ENCODE measurements at places on chromosomes 5 and 9.

DNA sequence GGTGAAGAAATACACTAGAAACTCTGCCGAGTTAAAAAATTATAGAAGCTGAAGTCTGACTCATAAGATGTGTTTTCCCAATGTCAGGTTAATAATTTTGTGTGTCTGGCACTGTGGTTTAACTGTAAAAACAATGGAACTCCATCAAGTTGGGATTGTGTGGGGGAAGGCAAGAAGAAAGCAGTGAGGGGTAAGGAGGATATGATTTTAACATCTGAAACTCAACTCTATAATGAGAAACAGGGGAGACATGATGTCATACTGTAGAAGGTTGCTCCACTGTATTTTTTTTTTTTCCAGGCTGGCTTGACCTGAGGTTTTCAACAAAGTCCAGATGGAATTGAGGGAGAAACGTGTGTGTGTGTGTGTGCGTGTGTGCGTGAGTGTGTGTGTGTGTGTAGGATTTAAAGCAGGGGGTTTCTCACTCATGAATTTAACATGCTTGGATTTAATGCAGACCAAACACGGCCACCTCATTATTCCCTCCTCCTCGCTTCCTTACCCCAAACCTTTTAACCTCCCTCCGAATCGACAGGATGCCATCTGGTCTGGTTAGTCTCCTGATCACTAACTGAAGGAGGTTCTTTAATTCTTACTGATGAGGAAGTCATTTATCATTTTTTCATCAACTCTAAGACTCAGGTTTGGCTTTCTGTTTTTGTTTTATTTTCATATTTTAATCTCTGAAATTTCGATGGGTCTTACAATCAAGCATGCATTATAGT is 140.2 kb upstream of the LPAR1 start:
- no peak for DNase-seq

DNA sequence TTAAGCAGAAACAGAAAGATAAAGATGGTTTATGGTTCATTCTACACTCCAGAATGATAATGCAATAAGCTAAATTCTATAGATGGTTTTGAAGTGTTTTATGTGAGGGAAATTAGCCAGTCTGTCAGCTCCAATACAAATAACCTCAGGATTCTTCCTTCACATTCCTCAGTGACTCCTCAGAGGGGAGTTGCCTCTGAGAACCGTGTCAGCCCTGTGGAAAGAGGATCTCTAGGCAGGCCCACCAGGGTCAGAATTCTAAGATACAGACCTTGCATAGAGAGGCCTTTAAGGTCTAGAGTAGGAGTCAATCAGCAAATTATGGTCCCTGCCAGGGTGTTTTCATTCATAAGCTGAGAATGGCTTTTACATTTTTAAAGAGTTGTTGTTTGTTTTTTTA is 26.6 kb downstream of the RUSC2 start:
- DNase-seq: no peak

GRCh38 chr5:57007344-57007743 is 55.4 kb upstream of the MIER3 start:
- no peak for DNase-seq

DNA sequence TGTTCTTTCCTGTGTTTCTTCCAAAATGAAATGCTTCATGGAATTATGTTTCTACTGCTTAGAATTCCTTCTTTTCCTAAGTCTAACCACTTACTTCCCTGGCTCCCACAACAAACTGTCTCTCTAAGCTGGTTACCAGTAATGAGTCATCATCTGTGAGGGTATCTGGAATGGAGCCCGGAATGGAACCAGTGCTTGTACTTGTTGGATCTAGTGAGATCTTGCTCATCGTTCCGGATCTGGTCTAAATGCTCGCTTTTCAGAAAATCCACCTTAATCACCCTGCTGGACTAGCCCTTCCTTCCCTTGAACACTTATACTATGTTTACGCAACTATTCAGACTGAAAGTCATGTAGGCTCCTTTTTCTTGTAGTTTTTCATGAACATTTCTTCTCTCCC is 184.8 kb downstream of the PBX3 start:
- no peak for DNase-seq

- DNase-seq: no peak
These were observed 83.7 kb downstream of the TRPM6 start for GRCh38 chr9:74804018-74804385.

DNA sequence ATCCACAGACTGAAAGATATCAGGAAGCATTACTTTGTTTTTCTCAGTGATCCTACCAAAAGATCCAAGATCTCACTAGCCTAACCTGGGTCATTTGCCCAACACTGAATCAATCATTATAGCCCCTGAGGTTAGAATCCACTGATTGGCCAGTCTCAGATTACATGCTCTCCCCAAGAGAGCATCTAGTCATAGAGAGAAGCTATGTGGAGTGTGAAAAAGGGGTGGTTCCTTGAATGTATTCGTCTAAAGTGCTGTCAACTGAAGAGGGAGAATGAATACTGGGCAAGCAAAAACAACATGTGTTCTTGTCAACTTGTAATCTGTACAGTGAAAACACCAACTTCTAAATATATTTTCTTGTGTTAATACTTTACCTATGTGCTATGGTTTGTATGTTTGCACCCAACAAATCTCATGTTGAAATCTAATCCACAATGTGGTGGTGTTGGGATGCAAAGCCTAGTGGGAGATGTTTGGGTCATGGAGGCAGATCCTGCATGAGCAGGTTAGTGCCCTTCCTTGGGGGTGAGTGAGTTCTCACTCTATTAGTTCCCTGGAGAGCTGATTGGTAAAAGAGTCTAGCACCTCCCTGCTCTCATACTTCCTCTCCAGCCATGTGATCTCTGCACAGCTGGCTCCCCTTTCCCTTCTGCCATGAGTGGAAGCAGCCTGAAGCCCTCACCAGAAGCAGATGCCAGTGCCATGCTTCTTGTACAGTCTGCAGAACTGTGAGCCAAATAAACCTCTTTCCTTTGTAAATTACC is 60.3 kb upstream of the PJA2 start:
- DNase-seq: no peak

- no peak for DNase-seq
These were observed 127.2 kb downstream of the MRPL36 start for GRCh38 chr5:1672396-1672795.

GRCh38 chr9:98326459-98327248 is 71.2 kb upstream of the TBC1D2 start:
- no peak for DNase-seq

GRCh38 chr9:26995810-26996209 is 9.7 kb downstream of the LRRC19 start:
- no peak for DNase-seq

- DNase-seq: no peak
These were observed 211.9 kb downstream of the AOPEP start for GRCh38 chr9:94938384-94938783.

GRCh38 chr9:109963079-109963478 is 183.1 kb downstream of the PALM2AKAP2 start:
- no peak for DNase-seq

GRCh38 chr5:153525536-153525935 is 35.1 kb downstream of the GRIA1 start:
- DNase-seq: no peak

DNA sequence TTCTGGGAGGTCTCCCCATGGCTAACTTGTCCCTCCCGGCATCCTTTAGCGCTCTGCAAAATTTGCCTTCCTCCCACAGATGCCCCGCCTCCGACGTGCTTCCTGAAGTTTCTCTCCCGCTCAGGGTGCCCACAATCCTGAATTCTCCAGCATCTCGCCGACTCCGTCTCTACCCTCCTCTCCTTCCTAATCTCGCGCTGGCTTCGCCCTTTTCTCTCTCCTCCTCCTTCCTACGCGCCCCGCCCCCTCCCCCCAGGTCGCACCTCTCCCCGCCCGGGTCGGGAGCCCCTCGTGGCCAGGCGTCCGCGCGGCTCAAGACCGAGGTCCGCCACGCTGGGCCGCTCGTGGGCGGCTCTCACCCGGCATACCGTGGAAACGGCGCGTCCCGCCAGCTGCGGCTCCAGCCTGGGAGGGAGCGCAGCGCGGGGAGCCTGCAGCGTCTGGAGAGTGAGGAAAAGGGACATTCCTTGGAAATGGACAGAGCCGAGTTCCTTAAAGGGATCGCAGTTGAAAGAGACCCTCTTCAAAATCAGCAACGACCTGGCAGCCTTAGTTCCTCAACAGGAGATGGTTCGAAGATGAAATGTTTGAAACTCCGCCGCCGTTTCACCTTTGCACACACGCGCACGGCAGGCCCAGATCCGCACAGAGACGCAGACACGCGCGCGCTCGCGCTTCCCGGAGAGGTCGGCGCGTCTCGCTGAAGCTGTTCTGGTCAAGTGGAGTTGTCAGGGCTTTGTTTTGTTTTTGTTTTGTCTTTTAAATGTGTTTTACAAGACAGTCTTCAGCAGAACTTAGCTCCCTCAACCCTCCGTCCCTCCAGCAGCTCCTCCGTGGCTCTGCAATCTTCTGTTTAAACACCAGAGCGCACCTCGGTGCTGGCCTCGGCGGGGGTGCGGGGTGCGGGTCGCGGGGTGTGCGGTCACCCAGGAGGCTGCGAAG is 5.0 kb upstream of the IRX2 start:
- DNase-seq: no peak

DNA sequence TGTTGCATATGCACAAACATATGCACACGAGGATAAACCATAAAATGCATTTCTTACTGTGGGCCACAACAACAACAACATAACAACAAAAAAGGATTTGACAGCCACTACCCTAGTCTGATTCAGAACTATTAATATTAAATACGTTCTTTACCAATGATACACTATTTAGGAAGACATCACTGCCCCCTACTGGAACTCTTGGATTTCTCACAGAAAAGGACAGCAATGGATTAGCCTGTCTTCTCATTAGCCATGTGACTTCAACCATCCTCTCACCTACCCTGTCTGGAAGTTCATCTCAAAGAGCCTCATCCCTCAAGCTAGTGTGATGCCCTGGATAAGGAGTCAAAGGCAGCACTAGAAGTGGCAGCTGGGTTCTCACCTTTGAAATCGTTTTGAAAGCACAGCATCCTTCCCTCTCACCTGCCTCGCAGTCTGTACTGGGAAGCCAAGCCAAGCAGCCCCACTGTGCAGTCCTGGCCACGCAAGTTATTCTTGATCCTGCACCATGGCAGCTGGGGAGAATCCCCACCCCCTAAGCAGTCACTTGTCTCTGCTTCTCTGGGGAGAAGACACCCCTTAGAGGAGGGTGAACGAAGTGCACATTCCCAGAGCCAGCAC is 64.6 kb downstream of the SH3TC2 start:
- no peak for DNase-seq

GRCh38 chr5:74903165-74903787 is 37.1 kb upstream of the FAM169A start:
- no peak for DNase-seq

- no peak for DNase-seq
These were observed 121.3 kb downstream of the PDE4D start for GRCh38 chr5:59772206-59772605.

DNA sequence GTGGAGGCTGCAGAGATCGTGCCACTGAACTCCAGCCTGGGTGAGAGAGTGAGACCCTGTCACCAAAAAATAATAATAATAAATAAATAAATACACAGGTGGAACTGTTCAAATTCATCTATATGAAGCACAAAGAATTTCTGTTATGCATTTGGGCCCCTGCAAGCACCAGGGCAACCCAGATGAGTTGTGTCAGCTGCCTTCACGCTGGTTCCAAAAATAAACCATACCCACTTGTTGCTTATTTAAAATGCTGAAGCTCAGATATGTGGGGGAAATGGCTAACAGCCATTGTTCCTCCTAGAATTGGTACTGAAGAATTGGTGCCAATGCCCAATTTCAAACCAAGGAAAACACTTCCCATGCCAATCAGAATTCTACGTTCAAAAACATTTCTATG is 10.5 kb upstream of the C5orf15 start:
- no peak for DNase-seq

GRCh38 chr5:33271606-33272005 is 169.2 kb upstream of the TARS1 start:
- DNase-seq: no peak

GRCh38 chr9:89678396-89679015 is 73.7 kb downstream of the GADD45G start:
- no peak for DNase-seq

- no peak for DNase-seq
These were observed 1005.7 kb downstream of the DTWD2 start for GRCh38 chr5:117982691-117983090.

Measured in CD4-positive, alpha-beta T cell treated with Interleukin-15 for 1 hour (primary cell).